ENCODE measurements at places on chromosomes 2 and 18.
A peak's percentile ranks its signal among the peaks of the same experiment; 100 is the strongest.

- DNase-seq = peak; percentile 61
Observed at GRCh38 chr2:9423922-9424272, 443 bp downstream of the CPSF3 start.

DNA sequence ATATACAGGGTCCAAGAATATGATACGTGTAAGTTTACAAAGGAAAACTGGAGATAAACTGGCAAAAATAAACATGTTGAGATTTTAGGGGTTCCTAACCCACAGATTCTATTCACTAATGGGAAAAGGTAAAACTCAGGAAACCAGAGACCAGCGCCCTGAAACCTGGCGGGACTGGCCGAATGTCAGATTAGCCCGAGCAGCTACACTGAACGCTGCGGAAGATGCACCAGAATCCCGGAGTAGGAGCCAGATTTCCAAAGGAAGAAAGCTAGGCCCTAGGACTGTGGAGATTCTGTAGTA, 679 bp upstream of the WDR75 start:
- DNase-seq = no peak

- DNase-seq = no peak
Observed at GRCh38 chr2:44450806-44451205, 89.1 kb downstream of the CAMKMT start.

GRCh38 chr2:197191177-197191939, 119.2 kb downstream of the ANKRD44 start:
- peak; percentile 83 for DNase-seq

GRCh38 chr2:189178726-189179569, 613 bp downstream of the COL5A2 start:
- DNase-seq = no peak

DNA sequence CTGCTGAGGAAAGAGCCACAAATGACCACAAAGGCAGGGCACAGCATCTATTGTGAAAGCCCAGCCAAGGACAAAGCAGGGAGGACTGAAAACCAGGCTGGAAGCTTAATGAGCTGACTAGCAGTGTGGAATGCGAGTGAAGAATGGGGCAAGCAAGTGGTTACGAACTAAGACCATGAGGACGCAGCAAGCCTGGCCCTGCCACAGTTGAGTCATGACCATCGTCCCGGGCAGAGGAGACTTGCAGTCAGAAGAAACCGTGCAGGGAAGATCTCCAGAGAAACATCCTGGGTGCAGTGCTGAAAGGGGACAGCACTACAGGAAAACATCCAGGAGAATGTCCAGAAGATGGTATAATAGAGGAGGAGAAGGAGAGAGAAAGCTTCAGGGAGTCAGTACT, 120.5 kb upstream of the GYPC start:
- DNase-seq = no peak

- peak; percentile 61 for DNase-seq
Observed at GRCh38 chr2:11904029-11904428, 157.6 kb downstream of the LPIN1 start.

DNA sequence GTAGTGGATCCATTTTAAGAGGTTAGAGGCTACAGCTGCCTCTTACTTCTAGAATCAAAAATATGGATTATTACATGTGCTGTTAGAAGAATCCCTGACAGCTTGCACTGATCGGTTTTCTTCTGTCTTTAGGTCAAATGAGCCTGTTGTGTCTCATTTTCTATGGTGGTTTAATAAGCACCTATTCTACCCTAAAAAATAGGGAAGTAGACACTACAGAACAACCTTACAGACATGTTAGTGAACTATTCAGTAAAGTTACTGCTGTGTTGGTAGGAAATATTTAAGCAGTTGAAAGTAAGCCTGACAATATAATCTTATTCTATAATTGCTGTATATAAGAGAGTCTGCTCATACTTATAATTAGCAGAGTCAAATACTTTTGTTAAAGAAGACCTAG, 168.5 kb upstream of the NOSTRIN start:
- DNase-seq = no peak

- no peak for DNase-seq
Observed at GRCh38 chr2:30255466-30256408, 24.4 kb downstream of the LBH start.

- no peak for DNase-seq
Observed at GRCh38 chr2:134982603-134983002, 64.0 kb downstream of the CCNT2 start.
